Upper lobe of left lung (tissue), 6 donors: ENCODE measurements at places on chromosomes 12 and 14.

- no peaks in the 10 kb centered on the region for H3K4me1 ChIP-seq
- H3K27ac ChIP-seq, result no peak overlapping the region
- no peaks in the 10 kb centered on the region for H3K27me3 ChIP-seq
- H3K36me3 ChIP-seq, result no peaks in the 10 kb centered on the region
These were observed 40.1 kb upstream of the WNK1 start for GRCh38 chr12:712172-712863.

DNA sequence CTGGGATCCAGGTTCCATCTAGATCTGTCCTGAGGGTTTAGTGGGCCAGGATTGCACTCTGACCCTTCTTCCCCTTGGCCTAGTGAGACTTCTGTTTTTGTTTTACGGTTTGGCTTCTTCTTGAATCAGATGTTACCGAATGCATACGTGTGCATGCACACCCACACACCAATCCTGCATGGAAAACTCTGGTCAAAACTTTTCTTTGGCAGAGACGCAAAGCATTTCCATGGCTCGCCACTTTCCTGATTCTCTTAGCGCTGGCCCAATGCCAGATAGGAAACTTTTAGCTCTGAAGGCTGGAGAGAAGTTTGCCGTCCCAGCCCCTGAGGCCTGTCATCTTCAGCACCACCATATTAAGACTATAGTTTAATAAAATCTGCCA is 67.4 kb upstream of the ACTN1 start:
- DNase-seq, result no peak
- H3K36me3 ChIP-seq, result no peaks in the 10 kb centered on the region
- H3K4me3 ChIP-seq, result no peak overlapping the region
- no peaks in the 10 kb centered on the region for H3K27me3 ChIP-seq
- H3K27ac ChIP-seq, result peak overlapping the region; percentile 82

DNA sequence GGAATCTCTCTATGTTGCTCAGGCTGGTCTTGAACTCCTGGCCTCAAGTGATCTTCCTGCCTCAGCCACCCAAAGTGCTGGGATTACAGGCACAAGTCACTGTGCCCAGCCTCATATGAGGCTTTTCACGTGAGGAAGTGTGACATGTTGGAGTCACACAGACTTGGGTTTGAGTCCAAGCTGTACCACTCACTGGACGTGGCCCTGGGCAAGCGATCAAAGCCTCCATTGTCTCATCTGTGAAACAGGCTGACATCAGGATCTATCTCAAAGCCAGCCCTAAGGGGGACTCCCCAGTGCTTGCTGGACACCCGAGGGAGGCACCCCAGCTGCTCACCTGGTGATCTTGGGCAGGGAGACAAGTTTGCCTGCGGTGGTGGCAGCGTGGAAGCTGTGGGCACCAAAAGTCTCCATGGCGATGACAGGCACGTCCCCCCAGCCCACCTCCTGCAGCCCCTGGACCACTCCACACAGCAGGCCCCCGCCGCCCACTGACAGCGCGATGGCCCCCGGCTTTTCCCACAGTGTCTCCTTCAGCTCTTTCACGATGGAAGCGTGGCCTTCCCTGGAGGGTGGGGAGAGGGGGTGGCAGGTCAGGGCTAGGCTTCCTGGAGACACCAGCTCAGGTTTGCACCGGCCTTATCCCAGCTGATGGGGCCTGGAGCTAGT is 6.7 kb downstream of the SDS start:
- H3K4me1 ChIP-seq, result no peaks in the 10 kb centered on the region
- no peaks in the 10 kb centered on the region for H3K27me3 ChIP-seq
- H3K27ac ChIP-seq, result no peak overlapping the region
- peak; percentile 71 for DNase-seq
- H3K36me3 ChIP-seq, result no peaks in the 10 kb centered on the region

DNA sequence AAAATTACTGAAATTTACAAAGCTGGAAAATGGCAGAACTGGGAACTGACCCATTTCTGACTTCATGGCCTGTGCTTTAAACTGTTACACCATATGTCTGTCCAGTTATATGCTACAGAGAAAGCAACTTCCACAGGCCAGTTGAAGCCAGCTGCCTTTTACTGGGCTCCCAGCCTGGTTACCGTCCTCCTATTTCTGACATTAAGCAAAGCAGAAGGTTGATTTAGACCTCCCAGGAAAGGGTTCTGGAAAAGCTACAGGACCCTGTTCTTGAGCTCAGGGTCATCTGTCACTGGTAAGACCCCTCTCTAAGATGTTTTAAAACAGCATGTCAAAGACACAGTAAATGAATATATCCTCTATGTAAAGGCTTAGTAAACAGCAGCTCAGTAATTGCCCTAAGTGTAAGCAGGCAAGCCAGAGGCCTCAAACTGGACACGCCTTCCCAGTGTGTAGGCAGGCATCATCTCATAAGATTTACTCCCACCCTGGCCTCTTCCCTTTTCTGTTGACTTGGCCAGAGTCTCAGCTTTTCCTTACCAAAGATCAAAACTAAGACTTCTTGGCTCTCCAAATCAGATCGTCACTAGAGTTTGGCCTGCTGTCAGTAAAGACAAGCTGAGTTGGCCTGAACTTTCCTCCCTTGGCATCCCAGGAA is 55.4 kb upstream of the RNU6-8 start:
- DNase-seq, result no peak
- H3K27me3 ChIP-seq, result no peaks in the 10 kb centered on the region

- H3K27me3 ChIP-seq, result no peaks in the 10 kb centered on the region
- H3K4me3 ChIP-seq, result no peak overlapping the region
- DNase-seq, result no peak
- H3K4me1 ChIP-seq, result peaks cover 2% of the 10 kb centered on the region
- H3K27ac ChIP-seq, result no peak overlapping the region
These were observed 32.0 kb downstream of the LRIG3 start for GRCh38 chr12:58888131-58888783.

- H3K36me3 ChIP-seq, result no peaks in the 10 kb centered on the region
- peaks cover 14% of the 10 kb centered on the region for H3K4me1 ChIP-seq
- no peak overlapping the region for H3K27ac ChIP-seq
- no peaks in the 10 kb centered on the region for H3K27me3 ChIP-seq
These were observed 6.6 kb upstream of the KRT7 start for GRCh38 chr12:52226446-52226845.

DNA sequence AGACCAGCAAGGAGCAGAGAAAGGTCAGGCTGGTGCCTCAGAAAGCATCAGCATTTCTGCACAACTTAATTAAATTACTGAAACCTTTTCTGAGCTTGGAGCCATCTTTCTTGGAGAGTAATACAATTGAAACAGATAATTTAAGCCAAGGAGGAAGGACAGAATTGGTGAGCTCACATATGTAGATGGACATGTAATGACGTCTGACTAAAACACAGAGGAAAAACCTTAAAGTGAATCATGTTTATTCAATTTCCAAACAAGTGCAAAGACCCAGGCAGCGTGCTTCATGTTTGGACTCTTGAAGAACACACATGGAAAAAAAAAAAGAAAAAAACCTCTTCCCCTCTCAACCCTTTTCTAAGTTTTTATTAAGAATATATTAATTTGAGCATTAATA is 19.0 kb downstream of the SUSD6 start:
- peaks cover 80% of the 10 kb centered on the region for H3K4me1 ChIP-seq
- no peak overlapping the region for H3K27ac ChIP-seq

- H3K36me3 ChIP-seq, result no peaks in the 10 kb centered on the region
- no peak overlapping the region for H3K4me3 ChIP-seq
- no peaks in the 10 kb centered on the region for H3K27me3 ChIP-seq
- DNase-seq, result no peak
These were observed 102.9 kb downstream of the DYRK2 start for GRCh38 chr12:67751381-67751928.

DNA sequence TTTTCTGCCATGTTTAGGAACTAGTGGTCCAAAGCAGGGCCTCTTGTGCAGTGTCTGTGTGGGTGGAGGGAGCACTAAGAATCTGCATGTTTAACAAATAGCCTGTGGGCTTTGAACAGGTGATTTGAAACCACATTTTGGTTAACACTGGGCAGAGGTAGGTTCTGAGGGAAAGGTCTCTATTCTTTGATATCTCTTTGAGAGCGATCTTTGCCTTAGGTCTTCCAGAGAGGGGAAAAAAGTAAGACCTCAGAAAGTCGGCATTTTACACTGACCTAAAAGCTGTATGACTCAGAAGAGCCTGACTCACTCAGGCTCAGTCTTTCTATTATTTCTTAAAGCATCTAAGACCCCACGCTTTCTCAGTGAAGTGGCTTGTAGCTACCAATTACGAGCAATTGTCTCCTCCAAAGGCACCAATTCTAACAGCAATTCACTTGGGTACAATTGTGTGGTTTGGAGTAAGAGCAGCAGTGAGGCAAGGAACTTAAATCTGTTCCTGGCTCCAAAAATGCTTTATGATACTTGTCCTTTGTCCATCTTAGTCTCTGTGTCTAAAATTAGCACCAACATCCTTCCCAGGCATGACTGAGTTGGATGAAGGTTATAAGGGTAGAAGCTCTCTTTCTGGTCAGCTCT is 8.8 kb downstream of the EIF2B2 start:
- H3K27ac ChIP-seq, result peak overlapping the region; percentile 58
- H3K4me1 ChIP-seq, result no peaks in the 10 kb centered on the region
- DNase-seq, result no peak
- no peaks in the 10 kb centered on the region for H3K27me3 ChIP-seq
- peaks cover 73% of the 10 kb centered on the region for H3K36me3 ChIP-seq

- DNase-seq, result no peak
- no peaks in the 10 kb centered on the region for H3K4me1 ChIP-seq
- H3K27me3 ChIP-seq, result no peaks in the 10 kb centered on the region
- H3K36me3 ChIP-seq, result no peaks in the 10 kb centered on the region
These were observed 116.3 kb downstream of the TGFB3 start for GRCh38 chr14:75865531-75865930.

DNA sequence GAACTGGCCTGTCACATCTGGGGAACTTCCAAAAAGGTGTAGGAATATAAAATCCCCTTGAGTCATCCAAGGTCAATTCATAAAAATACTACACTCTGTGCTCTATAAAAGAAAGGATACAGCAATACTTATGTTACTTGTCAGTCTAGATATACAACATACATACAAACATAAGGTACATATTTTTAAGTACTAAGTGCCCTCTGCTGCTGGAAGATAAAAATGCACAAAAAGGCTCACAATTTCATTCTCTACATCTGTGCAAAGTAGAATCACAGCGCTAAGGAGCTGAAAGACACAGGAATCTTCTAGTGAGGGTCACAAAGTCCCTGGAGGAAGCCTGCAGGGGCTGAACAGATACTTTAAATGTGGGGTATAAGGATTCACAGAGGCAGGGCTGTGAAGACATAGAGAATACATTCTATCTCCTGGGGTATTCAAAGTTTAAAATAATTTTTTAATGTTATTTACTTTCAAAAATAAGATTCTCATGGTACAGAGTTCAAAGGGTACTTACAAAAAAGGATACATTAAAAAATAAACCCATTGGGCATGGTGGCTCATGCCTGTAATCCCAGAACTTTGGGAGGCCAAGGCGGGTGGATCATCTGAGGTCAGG is 10.2 kb upstream of the GOLGA5 start:
- no peak for DNase-seq
- no peak overlapping the region for H3K4me3 ChIP-seq
- H3K36me3 ChIP-seq, result no peaks in the 10 kb centered on the region
- H3K27me3 ChIP-seq, result no peaks in the 10 kb centered on the region
- H3K27ac ChIP-seq, result no peak overlapping the region
- H3K4me1 ChIP-seq, result no peaks in the 10 kb centered on the region

GRCh38 chr12:2999265-2999841 is 40.2 kb downstream of the TEAD4 start:
- H3K27ac ChIP-seq, result no peak overlapping the region
- DNase-seq, result no peak
- H3K27me3 ChIP-seq, result no peaks in the 10 kb centered on the region
- peaks cover 9% of the 10 kb centered on the region for H3K36me3 ChIP-seq
- no peak overlapping the region for H3K4me3 ChIP-seq

DNA sequence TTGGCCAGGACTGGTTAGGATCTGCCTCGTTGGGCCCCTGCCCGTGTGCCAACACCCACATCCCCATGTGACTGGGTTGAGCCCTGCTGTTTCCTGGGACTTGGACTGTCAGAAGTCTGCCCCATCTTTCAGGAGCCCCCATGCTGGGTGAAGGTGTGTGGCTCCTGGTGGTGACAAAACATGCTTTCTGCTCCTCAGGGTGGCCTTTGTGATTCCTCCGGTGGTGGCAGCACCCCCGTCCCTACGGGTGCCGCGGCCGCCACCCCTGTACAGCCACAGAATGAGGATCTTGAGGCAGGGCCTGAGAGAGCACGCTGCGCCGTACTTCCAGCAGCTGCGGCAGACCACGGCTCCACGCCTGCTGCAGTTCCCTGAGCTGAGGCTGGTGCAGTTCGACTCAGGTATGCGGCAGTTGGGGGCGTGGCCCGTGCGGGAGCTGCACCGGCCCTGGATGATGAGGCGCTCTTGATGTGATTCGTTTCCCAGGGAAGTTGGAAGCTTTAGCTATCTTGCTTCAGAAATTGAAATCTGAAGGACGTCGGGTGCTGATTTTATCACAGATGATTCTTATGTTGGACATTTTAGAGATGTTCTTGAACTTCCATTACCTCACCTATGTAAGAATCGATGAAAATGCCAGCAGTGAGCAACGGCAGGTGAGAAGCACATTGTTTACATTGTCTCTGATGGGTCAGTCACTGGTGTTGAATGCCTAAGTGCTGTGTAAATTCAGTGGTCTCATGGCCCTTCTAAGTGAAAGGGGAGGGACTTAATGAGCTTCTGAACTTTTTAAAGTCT is 80.0 kb downstream of the EP400 start:
- H3K4me1 ChIP-seq, result no peaks in the 10 kb centered on the region
- peaks cover 78% of the 10 kb centered on the region for H3K36me3 ChIP-seq
- no peak for DNase-seq
- no peak overlapping the region for H3K4me3 ChIP-seq
- no peaks in the 10 kb centered on the region for H3K27me3 ChIP-seq

GRCh38 chr12:57250541-57250940 is 446 bp downstream of the STAC3 start:
- H3K4me3 ChIP-seq, result no peak overlapping the region
- H3K36me3 ChIP-seq, result peaks cover 5% of the 10 kb centered on the region
- H3K27ac ChIP-seq, result no peak overlapping the region
- no peak for DNase-seq
- no peaks in the 10 kb centered on the region for H3K27me3 ChIP-seq
- H3K4me1 ChIP-seq, result no peaks in the 10 kb centered on the region

GRCh38 chr12:110005319-110005973 is 6.2 kb downstream of the ANKRD13A start:
- H3K4me3 ChIP-seq, result no peak overlapping the region
- H3K36me3 ChIP-seq, result peaks cover 7% of the 10 kb centered on the region
- peaks cover 23% of the 10 kb centered on the region for H3K4me1 ChIP-seq
- H3K27ac ChIP-seq, result no peak overlapping the region
- no peak for DNase-seq

- no peaks in the 10 kb centered on the region for H3K4me1 ChIP-seq
- DNase-seq, result no peak
- no peak overlapping the region for H3K4me3 ChIP-seq
- H3K27ac ChIP-seq, result no peak overlapping the region
- H3K27me3 ChIP-seq, result no peaks in the 10 kb centered on the region
These were observed 14.9 kb upstream of the HSP90B1 start for GRCh38 chr12:103915306-103915705.

GRCh38 chr12:124621296-124621660 is 53.9 kb upstream of the NCOR2 start:
- no peaks in the 10 kb centered on the region for H3K36me3 ChIP-seq
- no peak overlapping the region for H3K4me3 ChIP-seq
- H3K27me3 ChIP-seq, result no peaks in the 10 kb centered on the region
- peak overlapping the region; percentile 70 for H3K27ac ChIP-seq
- DNase-seq, result no peak

- H3K27me3 ChIP-seq, result no peaks in the 10 kb centered on the region
- H3K36me3 ChIP-seq, result no peaks in the 10 kb centered on the region
- no peak overlapping the region for H3K27ac ChIP-seq
- no peaks in the 10 kb centered on the region for H3K4me1 ChIP-seq
- DNase-seq, result no peak
These were observed 455.5 kb downstream of the AEBP2 start for GRCh38 chr12:19894803-19895202.

- peaks cover 11% of the 10 kb centered on the region for H3K4me1 ChIP-seq
- H3K4me3 ChIP-seq, result no peak overlapping the region
- no peaks in the 10 kb centered on the region for H3K36me3 ChIP-seq
- no peaks in the 10 kb centered on the region for H3K27me3 ChIP-seq
These were observed 311.8 kb downstream of the RPAP3 start for GRCh38 chr12:47394070-47394469.
